ENCODE measurements at places on chromosomes 6 and 20.

DNA sequence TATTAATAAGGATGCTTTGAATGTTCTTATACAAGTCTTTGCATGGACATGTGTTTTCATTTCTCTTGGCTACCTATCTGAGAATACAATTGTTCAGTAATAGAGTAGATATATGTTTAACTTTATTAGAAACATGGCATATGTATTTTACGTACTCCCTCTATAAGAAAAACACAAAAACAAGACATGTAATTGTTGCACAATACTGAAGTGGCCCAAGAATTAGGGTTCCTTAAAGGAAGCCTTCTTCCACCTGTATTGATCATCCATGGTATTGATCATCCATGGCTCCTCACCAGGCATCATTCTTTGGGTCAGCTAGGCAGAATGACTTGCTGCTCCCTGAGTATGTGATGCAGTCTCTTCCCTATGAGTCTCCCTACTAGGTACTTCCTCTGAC is 20.2 kb upstream of the HIVEP2 start:
- DNase-seq = no peak

DNA sequence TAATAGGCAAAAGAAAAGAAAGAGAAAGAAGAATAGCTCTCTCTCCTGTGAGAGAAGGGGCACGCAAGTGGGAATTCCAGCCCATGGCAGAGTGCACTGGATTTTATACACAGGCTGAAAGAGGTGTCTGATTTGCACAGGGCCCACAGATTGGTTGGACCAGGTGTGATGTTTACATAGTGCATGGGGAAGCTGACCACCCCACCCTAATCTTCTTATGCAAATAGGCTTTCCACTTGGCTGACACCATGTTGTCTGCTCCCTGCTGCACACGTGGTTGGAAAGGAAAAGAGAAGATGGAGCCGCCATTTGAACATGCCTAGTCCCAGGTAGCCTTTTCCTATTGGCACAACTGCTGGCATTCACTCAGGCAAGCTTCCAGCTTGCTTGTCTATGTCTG is 20.2 kb downstream of the MICA start:
- DNase-seq = no peak

- no peak for DNase-seq
Measured at GRCh38 chr20:4881006-4881730, 120.1 kb downstream of the SLC23A2 start.

DNA sequence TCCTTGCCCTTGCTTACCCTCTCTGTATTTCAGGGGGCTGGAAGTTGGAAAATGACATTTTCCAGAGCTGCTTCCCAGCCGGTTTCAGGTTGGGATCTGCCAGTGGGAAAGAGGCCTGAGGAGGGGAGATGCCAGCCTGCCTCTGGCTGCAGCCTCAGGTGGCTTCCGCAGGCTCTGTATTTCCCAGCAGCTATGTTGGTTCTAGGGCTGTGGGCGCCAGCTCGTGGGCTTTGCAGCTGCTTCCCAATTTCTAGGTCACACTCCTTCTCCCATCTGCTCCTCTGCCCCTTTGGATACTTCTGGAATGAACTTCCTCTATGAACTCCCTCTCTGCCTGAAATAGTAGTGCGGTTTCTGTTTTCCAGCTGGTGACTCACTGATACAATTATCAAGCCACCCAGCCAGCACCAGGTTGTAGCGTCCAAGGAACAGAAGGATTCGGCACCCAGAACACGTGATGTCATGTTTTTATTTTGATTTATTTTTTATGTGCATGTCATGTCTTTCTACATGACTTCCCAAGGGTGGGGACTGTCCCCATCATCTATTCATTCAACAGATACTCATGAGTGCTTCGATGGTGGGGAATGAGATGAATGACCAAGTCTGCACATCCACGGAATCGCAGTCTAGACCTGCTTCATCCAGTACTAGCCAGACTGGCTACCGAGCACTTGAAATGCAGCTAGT is 38.0 kb downstream of the TGM2 start:
- peak; percentile 76 for DNase-seq

GRCh38 chr6:40290816-40291215 is 296.3 kb downstream of the LRFN2 start:
- DNase-seq = no peak

DNA sequence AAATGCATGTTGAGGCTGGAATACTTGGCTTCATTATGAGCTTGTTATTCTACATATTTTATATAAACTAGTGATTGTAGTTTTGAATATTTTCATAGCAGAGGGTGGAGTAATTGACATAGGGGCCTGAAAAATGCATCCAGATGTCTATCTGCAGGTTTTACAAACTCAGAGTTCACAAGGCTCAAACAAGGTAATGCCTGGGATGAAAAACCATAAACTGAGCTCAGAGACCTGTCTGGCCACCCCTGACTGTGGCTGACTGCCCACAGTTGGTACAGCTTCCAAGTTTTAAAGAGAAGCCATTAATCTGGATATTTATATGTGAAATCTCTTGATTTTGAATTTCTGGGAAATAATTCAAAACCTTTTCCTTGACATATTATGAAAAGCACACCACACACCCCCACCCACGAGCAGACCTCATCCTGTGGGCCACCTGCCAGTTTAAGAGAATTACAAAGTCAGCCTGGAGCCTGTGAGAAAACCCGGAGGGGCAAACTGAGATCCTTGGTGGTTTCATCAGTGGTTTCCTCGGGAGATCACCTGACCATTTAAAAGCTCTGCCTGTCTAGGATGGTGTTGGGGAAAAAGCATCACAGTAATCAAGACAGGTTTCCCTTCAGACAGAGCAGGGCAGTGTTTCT is 230.1 kb downstream of the SAMD5 start:
- peak; percentile 56 for DNase-seq

- peak; percentile 59 for DNase-seq
Measured at GRCh38 chr6:127192911-127193541, 73.6 kb upstream of the RNF146 start.

DNA sequence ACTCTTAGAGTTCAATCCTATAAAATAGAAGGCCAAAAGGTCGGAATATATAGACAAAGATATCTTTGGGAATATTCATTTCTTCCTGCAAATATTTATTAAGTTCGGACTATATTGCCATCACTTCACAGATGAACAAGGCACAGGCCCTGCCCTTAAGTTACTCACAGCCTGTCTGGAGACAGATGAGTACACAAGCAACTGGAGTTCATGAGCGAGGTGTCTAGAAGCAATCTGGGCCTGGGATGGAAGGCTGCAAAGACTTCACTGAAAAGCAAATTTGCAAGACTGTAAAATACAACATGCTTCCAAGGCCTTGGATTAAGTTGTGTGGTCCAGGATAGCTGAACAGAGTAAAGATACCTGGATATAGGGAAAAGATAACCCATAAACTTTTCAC is 56.7 kb upstream of the CEP85L start:
- peak; percentile 21 for DNase-seq

GRCh38 chr6:126113261-126113660 is 126.9 kb downstream of the TRMT11 start:
- DNase-seq = no peak

- DNase-seq = peak; percentile 35
Measured at GRCh38 chr6:122791310-122791679, 2.2 kb downstream of the SMPDL3A start.

DNA sequence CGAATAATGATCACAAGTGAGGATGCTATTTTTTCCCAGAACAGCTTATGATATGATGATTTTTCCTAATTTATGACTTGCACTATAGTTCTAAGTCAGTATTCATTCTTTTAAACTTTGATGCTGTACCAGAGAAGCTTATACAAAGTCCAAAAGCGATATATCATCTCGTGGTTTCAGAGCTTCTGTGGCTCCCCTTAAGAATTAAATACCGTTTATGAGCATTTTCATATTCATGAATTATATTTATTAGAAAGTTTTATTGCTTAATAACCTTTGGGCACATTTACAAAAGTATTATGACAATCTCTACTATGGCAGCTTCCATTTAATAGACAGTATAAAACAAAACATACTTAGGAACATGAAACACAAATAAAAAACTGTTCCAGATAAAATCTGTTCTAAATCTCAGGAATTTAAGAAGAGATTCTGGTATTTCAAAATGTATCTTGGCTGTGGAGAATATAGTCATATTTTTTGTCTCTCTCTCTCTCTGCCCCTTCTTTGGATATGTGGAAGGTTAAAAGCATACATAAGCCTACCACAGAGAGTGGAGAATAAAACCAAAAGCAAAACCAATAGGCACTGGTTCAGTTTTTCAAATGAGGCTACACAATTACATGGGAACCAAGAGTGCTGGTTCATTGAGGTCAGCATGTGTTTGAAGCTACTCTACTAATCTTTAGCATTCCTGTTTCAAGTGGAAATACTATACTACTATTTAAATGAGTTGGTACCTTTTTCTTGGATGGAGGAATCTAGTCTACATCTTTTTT is 884.5 kb upstream of the GJE1 start:
- DNase-seq = no peak

- DNase-seq = no peak
Measured at GRCh38 chr20:63463400-63464288, 8.8 kb downstream of the KCNQ2 start.

DNA sequence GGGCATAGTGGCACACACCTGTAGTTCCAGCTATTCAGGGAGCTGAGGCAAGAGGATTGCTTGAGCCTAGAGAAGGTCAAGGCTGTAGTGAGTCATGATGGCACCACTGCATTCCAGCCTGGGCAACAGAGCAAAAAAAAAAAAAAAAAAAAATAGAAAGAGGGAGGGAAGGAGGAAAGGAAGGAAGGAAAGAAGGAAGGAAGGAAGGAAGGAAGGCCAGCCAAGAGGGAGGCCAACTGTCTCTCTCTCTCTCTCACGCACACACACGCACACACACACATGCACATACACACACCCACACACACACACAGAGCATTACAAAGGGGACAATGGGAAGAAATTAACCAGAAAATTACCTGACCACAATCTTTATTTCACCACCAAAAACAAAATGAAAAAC is 50.6 kb upstream of the COL9A1 start:
- no peak for DNase-seq

- DNase-seq = no peak
Measured at GRCh38 chr20:59040667-59041066, 1.9 kb downstream of the PRELID3B start.

GRCh38 chr6:152948150-152948768 is 34.6 kb downstream of the FBXO5 start:
- DNase-seq = peak; percentile 58

DNA sequence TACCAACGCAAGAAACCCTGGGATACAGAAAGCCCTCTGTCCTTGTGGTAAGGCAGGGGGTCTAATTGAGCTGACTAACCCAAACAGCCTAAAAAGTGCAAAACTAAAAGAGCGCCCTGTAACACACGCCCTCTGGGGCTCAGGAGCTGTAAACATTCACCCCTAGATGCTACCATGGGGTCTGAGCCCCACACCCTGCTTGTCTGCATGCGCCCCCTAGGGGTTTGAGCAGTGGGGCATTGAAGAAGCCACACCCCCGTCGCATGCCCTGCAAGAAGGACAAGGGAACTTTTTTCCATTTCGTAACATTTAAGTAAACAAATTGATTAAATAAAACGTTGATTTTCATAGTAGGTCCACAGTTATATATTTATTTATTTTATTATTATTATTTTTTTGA is 616.9 kb upstream of the MAN1A1 start:
- DNase-seq = no peak

DNA sequence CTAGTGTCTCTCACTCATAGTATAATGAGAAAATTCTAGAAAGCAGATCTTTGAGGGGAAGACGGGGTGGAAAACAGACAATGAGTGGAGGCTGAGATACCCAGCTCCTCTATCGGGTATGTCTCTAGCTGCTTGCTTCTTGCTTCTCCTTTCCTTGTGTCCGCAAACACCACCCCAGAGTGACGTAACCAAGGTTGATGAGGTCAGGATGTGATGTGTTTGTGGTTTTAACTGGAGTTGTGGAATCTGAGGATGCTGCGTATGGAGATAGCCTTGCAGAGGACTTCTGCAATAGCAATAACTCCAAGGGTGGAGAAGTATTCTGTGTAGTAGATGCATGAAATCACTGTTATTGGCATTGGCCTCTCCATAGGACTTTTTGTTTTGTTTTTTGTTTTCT is 132.7 kb upstream of the IFNGR1 start:
- peak; percentile 8 for DNase-seq

DNA sequence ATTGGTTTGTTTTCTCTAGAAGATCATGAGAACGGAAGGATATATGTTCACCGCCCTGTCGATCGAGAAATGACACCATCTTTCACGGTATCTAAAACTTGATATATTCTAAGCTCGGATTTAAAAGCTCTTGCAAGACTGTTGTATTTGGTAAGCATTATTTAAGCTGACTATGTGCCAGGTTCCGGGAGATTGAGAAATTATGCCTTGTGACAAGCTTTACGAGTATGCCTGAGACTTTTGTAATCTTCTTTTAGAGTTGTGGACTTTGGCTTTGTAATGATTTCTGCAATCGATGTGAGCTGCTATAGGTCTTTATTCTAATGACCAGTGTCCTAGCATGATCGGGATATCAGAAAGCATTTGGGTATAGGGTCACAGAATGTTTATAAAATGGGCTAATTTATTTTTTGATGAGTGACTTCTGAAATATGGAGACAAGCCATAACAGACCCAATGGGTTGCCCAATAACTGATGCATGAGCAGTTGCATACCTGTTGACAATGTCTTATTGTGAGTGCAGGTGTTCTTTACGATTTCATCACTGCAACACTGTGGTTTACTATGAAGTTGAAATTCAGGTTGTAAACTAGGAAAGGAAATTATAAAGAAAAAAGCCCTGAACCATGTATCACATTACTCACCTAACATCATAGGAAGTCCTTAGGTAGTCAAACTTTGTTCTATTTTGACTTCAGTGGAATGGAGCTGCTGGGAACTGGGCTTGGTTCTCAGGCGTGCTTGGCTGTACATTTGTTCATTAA is 14.0 kb downstream of the CDH26 start:
- no peak for DNase-seq

DNA sequence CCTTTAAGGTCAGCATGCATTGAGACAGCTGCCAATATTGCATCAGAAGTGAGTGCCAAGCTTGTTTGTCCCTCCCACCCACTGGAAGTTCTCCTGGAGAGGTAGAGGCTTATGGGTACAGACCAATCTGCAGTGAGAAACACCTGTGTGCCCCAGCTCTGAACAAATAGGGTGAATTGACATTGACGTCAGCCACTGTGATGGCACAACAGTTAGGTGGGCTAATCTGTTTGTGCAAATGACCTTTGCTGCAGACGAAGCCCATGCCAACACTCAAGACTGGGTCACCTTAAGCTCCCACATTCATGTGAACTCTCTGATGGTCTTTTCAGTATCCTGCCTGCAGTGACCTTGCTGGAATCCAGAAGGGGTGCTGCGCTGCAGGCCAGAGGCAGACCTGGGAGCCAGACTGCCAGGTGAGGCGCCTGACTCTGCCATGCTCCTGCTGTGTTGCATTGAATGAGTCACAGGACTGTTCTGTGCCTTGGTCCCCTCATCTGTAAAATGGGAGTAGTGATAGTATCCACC is 99.9 kb downstream of the ALDH8A1 start:
- no peak for DNase-seq

DNA sequence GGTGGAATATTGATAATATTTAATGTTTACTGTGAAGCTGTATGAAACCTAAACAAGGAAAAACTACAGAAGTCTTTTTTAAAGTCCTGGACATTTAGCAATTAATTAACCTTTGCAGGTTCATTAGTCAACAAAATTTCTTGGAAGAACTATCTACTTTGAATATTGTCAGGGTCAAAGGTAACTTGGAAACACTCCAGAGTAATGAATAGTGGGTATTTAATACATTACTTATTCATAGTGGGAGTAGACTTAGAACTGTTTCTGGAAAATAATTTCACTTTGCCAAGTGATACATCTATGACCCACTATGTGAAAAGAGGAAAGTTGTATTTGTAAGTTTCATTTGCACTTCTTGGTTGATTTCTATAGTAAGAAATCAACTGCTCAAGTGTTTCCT is 319.1 kb downstream of the TFAP2B start:
- DNase-seq = no peak

- DNase-seq = peak; percentile 10
Measured at GRCh38 chr6:137217801-137218472, 1.2 kb downstream of the IFNGR1 start.
